H9 (cell line): ENCODE measurements at places on chromosomes 13 and 19.
A peak's percentile ranks its signal among the peaks of the same experiment; 100 is the strongest.

DNA sequence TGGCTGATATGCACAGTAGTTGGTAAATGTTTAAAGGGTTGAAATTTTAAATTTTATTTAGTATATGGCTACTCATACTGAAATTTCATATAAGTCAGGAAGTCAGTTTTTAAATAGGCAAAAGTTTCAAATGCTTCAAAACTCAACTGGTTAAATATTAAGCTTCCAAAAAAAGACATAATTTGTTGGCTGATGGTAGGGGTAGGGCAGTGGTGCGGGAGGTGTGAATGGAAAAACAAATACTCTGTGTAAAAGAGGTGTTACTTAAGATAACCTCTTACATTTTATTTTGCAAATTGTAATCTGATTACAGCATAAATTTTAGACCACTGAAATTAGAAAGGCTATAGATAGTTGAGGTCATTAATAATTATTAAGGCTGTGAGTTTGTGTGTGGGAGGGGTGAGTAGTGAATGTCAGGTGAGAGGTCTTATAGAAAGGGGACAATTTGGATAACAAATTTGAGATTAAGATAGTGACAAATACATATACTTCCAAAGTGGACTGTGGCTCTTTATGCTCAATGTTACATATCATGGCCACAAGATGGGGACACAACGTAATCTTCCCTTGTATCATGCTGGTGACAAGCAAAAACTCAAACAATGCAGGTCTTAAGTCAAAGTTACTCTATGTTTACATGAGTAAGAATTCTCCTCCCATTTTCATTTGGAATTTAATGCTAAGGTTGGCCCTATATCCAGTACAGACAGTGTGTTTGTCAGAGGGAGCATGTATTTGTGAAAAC, 36.6 kb upstream of the OXGR1 start:
- H3K4me3 ChIP-seq = no peak overlapping the region
- no peak for DNase-seq
- H3K36me3 ChIP-seq = no peaks in the 10 kb centered on the region; the same call in 1 of the 2 replicates
- H3K27me3 ChIP-seq = no peaks in the 10 kb centered on the region

DNA sequence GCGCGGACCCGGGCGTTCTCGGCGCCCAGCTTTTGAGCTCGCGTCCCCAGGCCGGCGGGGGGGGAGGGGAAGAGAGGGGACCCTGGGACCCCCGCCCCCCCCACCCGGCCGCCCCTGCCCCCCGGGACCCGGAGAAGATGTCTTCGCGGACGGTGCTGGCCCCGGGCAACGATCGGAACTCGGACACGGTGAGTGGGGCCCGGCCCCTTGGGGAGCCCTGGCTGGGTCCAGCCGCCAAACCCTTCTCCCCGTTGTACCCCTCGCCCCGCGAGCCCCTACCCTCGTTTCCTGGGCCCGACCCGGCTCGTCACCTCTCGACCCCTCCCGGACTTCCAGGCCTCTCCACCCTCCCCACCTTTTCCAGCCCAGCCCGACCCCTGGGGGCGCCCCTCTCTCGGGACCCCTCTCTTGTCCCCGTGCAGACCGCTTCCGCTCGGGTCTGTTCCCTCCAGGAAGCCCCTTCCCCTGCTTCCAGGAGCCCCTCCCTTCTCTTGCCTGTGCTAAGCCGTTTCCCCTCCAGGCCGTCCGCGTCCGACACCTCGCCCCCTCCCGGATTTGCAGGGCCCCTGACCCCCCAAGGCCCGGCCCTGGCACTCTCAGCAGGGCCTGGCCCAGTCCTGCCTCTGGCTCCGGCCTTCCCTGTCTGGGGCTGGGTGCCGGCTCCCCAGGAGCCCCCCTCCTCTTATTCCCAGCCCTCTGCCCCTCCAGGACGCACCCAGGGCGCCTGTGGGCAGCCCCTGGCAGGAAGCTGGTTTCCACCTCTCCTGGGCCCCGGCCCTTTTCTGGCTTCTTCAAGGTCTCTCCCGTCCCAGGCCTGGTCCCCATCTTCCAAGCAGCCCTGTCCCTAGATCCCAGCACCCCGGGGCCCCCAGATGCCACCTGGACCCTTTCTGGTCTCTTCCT, 632 bp downstream of the MARK4 start:
- no peak overlapping the region for H3K27ac ChIP-seq
- H3K27me3 ChIP-seq = peaks cover 2% of the 10 kb centered on the region; the same call in 1 of the 2 replicates
- H3K4me3 ChIP-seq = peak overlapping the region; percentile 83
- no peaks in the 10 kb centered on the region for H3K4me1 ChIP-seq

- no peak overlapping the region; the same call in 2 of the 3 replicates for H3K4me3 ChIP-seq
- no peak overlapping the region for H3K27ac ChIP-seq
- H3K4me1 ChIP-seq = peaks cover 2% of the 10 kb centered on the region; the same call in 1 of the 2 replicates
- no peak for DNase-seq
- no peaks in the 10 kb centered on the region; the same call in 1 of the 2 replicates for H3K27me3 ChIP-seq
These were observed 1.8 kb upstream of the NOVA2 start for GRCh38 chr19:45975306-45976070.

GRCh38 chr13:53343361-53343744, 314.7 kb downstream of the OLFM4 start:
- H3K27me3 ChIP-seq = peaks cover 23% of the 10 kb centered on the region; the same call in 1 of the 2 replicates
- peaks cover 7% of the 10 kb centered on the region for H3K4me1 ChIP-seq
- H3K27ac ChIP-seq = peak overlapping the region; percentile 3
- H3K4me3 ChIP-seq = peak overlapping the region; percentile 2; the same call in 1 of the 2 replicates

DNA sequence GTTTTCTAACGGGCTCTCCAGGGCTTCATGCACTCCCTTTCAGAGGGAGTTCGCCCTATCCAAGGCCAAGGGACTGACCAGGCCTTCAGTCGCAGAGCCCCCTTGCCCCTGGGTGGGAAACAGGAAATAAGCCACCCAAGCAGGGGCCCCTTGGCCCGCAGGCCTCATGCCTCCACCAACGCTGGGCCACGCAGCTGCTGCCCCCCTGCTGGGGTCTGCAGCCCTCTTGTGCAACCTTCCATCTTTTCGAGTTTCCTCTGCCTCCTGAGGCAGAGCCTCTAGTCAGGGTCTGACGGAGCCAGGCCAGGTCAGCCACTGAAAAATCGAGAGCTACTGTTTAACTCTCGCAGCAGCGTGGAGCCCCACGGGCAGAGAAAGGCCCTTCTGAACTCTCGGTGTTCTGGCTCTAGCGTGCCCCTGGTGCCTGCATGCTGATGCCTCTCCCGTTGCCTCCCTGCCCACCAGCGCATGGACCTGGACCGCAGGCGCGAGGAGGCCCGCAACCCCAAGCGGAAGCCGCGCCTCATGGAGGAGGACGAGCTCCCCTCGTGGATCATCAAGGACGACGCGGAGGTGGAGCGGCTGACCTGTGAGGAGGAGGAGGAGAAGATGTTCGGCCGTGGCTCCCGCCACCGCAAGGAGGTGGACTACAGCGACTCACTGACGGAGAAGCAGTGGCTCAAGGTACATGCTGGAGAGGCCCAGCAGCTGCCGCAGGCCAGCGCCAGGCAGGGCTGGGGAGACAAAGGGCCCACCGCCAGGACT, 54.6 kb upstream of the LDLR start:
- H3K27ac ChIP-seq = no peak overlapping the region
- no peaks in the 10 kb centered on the region for H3K4me1 ChIP-seq
- H3K36me3 ChIP-seq = peaks cover 94% of the 10 kb centered on the region
- H3K27me3 ChIP-seq = no peaks in the 10 kb centered on the region
- no peak overlapping the region for H3K4me3 ChIP-seq

DNA sequence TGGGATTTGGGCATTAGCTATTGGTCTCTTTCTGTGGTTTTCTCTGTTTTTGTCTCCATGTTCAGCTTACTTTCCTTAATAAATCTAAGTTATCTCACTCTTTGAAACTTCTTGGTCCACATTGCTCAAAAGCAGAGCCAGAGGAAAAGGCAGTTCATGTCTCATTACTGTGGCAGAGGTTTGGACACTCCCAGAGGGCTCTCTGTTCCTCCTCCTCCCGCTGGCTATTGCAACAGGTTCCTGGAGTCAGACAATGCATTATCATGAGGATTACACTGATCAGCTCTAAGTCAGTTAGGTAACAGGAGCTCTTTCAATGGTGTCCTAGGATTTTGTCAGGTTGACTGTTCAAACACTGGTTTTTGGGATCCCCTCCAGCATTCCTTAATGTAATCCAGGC, 298.8 kb downstream of the NDFIP2 start:
- H3K4me3 ChIP-seq = no peak overlapping the region
- no peak for DNase-seq
- H3K27me3 ChIP-seq = no peaks in the 10 kb centered on the region
- H3K36me3 ChIP-seq = no peaks in the 10 kb centered on the region
- H3K27ac ChIP-seq = no peak overlapping the region

GRCh38 chr19:14536926-14537692, 7.7 kb downstream of the TECR start:
- H3K4me1 ChIP-seq = no peaks in the 10 kb centered on the region; the same call in 1 of the 2 replicates
- peaks cover 20% of the 10 kb centered on the region for H3K36me3 ChIP-seq
- H3K4me3 ChIP-seq = peak overlapping the region; percentile 65; the same call in 2 of the 3 replicates
- no peak overlapping the region for H3K27ac ChIP-seq
- no peaks in the 10 kb centered on the region for H3K27me3 ChIP-seq

- no peaks in the 10 kb centered on the region for H3K36me3 ChIP-seq
- no peak for DNase-seq
- H3K27me3 ChIP-seq = no peaks in the 10 kb centered on the region
- no peaks in the 10 kb centered on the region for H3K4me1 ChIP-seq
- no peak overlapping the region for H3K4me3 ChIP-seq
- no peak overlapping the region for H3K27ac ChIP-seq
These were observed 50.0 kb downstream of the ALOX5AP start for GRCh38 chr13:30785191-30785850.

- no peak overlapping the region for H3K27ac ChIP-seq
- no peak for DNase-seq
- H3K36me3 ChIP-seq = peaks cover 57% of the 10 kb centered on the region
- H3K4me1 ChIP-seq = no peaks in the 10 kb centered on the region
- no peaks in the 10 kb centered on the region for H3K27me3 ChIP-seq
- no peak overlapping the region for H3K4me3 ChIP-seq
These were observed 55.1 kb downstream of the RAB20 start for GRCh38 chr13:110506396-110506795.
